ENCODE measurements at places on chromosomes 13 and 19.

- DNase-seq, result no peak
These were observed 720.7 kb downstream of the DIAPH3 start for GRCh38 chr13:59442944-59443486.

DNA sequence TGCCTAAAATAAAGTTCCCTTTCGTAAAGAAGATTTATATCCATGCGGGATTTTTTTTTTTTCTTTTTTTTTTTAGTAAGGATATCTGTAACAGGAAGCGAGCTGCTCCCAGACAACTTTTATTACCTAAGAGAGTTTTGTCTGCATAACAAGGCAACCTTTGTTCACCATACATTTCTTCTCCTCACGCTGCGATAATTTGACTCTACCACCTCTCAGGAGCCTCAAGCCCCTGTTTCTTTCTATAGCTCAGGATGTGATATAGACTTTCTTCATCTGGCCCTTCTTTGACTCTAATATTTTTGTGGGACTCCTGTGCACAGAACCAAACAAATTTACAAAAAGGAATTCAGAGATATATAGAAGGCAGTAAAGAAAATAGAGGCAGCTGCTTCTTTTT, 1053.7 kb upstream of the SPRY2 start:
- DNase-seq, result no peak

DNA sequence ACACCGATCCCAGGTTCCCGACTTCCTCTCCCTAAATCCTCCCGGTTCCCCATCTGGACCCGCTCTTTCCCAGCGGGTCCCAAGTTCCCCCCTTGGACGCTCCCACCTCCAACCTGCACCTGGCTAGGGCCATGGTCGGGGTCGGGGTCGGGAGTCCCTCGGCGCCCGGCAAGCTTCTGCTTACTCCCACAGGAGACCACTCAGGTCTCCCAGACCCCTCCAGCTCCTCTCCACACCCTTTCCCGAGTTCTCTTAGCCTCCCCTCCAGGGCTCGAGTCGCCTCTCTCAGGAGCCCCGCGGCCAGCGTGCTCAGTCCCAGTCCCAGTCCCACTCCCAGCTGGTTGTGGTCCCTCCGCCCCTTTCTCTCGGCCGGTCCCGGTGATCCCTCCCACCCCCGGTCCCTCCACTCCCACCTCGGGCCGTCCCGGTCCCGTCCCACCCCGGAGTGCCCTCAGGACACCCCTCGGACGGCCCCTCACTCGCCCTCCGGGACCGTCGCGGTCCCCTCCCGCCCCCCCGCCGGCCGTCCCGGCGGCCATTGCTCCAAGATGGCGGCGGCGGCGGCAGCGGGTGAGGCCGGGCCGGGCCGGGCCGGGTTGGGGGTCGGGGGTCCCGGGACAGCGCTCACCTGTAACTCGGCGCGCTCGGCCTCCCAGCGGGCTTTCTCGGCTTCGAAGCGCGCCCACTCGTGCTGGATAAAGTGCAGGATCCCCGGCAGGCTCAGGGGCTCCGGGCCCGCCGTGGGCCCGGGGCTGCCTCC, at the start of gene FKRP:
FKRP (plus strand) TSS at position 537 of the 760 bp plus-strand sequence. CDS start 9,394 bp downstream, outside the sequence.
- no peak for DNase-seq

DNA sequence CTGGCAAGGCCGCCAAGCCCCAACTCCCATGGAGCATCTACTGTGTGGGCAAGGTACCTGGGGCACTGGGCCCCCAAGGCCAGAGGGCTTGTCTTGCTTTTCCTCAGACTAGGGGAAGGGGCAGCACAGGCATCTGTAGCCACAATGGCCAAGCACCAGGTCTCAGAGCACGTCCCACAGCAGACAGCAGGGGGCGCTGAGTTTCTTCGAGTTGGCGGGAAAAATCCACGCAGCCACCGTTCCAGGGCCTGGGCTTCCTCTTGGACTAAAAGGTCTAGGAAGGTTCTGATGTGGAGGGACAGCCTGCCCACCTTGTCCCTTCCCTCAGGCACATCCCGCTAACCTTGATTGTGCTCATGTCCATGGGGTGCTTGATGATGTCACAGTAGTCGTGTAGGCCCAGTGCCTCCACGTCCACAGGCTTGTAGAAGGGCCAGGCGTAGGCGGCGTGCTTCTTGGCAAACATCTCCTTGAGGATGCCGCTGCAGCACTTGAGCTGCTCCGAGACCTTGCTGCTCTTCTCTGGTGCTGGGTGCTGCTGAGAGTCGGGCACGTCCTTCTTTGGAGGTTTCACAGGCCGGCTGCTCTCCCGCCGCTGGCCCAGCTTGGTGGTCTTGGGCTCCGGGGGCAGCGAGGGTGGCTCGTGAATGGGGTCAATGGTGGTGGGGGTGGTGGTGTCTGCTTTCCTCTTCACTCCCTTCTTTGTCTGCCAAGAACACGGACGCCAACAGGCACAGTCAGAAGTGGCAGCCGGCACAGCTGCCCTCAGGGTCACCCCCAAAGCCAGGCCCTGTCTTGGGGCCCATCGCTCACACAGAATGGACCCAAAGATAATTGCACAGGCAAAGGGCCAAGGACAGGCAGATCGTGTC, 32.0 kb upstream of the EPHX3 start:
- DNase-seq, result no peak
